Adipocyte (in vitro differentiated cells): ENCODE measurements at places on chromosomes 11 and 22.
A peak's percentile ranks its signal among the peaks of the same experiment; 100 is the strongest.

DNA sequence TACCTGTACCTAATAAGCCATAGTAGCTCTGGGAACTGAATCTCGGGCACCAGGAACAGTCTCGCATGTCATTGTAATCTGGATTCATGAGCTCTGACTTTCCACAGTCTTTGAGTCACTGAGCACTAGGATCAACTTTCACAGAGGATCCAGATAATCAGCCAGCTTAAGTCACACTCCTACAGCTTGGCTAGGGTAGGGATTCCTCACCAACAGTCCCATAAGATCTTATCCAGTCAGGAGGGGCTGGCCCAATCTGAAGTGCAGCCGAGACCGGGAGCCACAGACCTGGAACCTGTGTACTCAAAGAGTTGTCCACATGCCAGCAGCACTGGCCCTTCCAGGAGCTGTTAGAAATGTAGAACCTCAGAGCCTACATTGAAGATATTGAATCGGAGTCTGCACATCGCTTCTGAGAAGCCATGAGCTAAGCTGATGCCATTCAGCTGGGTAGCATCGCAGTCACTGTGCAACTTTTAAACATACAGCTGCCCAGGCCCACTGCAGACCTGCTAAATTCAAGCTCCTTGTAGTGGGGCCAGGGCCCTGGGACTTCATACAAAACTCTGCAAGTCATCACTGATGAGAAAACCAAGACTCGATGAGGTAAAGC is 538.8 kb upstream of the B3GAT1 start:
- peak; percentile 63 for DNase-seq

- no peak for DNase-seq
These were observed 189.4 kb upstream of the NCAM1 start for GRCh38 chr11:112771851-112772250.

GRCh38 chr11:68107689-68108088 is 13.5 kb downstream of the CHKA start:
- DNase-seq, result no peak

DNA sequence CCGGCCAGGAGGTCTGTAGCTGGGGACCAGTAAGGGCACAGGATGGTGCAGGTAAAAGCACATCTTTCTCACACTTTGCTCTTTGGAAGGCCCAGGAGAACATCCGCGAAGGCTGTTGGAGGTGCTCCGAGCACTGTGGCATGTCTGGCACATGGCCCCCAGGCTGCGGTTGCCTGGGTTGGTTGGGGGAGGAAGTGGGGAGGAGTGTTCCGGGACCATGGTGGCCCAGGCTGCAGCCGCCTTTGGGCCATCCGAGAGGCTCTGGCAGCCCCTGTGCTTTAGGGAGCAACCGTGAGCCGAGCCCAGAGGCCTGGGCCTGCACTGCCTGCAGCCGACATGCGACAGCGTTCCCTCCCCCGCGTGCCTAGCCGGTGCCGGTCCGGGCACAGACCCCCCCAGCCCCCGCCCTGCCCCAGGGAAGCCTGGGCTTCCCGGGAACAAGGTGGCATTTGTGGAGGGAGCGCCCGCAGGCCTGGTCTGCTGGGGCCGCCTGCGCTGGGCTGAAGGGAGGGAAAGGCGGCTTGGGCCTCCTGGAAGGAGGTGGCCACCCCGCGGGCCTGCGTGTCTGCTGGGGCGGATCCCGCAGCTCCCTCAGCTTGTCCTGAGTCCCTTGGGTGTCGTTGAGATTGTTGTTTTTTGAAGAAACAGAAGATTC is 57.9 kb downstream of the GRAMD4 start:
- DNase-seq, result no peak

GRCh38 chr11:47489395-47489755 is 40.4 kb upstream of the RAPSN start:
- DNase-seq, result peak; percentile 46

- no peak for DNase-seq
These were observed 7.4 kb upstream of the ANO1 start for GRCh38 chr11:70070706-70071105.

GRCh38 chr11:109680127-109680526 is 258.1 kb downstream of the C11orf87 start:
- no peak for DNase-seq

DNA sequence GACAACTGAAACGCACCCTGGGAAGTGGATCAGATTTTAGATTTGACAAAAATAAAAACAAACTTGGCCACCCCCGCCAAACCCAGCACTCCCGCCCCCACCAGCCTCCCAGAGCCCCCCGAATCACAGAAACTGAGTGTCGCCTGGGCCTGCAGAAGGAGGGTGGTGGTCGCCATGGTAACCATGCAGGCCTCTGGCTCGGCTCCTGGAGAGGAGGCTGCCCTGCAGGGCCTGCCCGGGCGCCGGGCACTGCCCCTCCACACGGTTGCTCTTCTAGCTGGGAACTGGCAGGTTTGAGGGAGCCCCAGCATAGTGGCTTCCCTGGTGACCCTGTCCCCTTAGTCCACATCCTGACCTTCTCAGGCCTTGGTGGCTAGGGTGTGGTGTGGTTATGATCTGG is 19.3 kb downstream of the CACNA1I start:
- DNase-seq, result no peak

GRCh38 chr11:58024601-58025091 is 965 bp downstream of the OR9Q1 start:
- no peak for DNase-seq

DNA sequence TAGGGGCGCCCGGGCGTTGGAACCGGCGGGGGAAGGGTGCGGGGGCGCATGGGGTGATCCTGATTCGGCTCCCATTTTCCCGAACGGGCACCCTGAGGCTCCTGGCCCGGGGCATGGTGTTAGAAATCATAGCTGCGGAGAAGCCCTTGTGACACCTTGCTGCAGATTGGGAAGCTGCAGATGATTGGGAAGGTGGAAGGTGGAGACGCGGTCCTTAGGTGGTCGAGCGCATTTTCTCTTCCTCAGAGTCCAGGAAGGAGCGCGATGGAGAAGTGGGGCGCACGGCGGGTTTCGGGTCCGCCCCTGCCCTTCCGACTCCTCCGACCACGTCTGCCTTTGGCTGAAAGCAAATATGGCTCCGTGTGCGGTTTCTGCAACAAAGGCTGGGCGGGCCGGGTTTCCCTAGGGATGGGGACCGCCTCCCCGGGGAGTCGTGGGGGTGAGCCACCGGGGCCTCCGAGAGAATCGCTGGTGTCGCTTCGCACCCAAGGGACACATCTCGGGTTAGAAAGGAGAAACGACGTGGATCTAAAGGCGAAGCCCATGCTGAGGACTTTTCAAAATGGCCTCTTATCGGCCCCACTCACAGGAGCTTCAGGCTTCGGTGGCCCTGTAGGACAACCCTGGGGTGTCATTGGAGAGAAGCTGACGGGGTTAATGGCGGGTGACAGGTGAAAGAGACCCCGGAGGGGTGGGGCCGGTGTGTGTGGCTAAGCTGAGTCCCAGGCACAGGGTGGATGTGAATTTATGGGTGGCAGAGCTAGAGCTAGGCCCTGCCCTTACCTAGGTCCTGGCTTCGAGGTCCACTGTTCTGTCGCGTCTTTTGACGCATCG is 707 bp upstream of the FTH1 start:
- DNase-seq, result peak; percentile 41

DNA sequence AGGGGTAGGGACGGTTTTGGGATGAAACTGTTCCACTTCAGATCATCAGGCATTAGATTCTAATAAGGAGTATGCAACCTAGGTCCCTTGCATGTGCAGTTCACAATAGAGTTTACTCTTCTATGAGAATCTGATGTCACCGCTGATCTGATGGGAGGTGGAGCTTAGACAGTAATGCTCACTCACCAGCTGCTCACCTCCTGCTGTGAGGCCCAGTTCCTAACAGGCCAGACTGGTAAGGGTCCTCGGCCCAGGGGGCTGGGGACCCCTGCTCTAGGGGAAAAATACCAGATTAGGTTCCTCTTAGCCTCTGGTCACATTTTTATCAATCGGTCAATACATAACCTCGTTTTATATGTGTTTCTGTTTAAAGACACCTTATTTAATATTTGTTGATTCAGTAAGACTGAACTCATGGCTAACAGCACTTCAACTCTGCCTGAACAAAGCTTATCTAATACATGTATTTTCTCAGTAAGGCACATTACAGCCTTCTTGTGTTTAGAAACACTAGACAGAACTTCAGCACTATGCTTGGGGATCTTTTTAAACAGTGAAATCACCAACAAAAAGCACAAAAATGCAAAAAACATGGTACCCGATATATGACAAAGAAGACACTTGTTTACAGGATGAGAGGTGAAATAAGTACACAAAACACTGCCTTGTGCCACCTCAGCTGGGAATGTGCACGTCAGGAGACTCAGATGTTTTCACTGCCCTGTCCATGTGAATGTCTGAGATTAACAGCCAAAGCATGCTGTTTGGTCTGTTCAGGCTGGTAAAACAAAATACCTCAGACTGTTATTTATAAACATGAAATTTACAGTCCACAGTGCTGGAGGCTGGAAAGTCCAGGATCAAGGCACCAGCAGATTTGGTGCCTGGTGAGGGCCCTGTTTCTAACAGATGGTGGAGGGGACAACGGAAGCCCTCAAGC is 107.5 kb downstream of the USP35 start:
- no peak for DNase-seq

DNA sequence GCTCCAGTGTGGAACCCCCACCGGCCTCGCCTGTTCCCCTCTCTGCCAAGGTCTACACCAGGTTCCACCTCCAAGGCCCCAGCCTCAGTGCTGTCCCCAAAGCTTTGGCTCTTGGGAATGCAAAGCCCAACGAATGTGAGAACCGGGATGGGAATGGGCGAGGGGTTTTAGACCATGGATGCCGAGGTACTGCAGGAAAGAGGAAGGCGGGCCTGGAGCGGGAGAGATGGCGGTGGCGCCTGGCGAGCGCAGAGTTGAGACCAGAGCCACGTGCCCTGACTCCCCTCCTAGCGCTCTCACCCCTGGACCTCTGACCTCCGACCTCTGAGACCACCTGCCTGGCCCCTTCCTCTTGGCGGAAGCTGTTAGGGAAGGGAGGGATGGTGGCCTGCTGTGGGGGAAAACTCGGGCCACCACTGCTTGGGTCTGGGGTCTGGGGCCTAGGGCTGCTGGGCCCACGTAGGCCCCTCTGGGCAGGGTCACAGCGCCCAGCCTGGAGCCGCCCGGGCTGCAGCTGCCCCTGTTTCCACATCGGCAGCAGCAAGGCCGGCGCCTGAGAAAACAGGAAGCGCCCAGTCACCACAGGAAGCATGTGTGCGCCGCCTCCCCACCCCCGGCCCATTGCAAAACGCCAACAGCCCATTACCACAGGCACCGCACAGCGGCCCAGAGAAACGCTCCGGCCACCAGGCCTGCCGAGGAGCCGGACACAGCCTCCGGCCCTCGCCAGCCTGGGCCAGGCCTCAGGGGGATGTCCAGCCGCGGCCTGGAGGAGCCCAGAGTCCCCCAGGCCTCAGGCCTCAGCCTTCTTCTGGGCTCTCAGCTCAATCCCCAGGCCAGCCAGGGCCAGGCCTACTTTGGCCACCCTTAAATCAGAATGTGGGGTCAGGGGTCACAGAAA is 13.8 kb upstream of the SLC39A13 start:
- DNase-seq, result no peak

GRCh38 chr11:2945757-2946287 is 16.6 kb upstream of the PHLDA2 start:
- DNase-seq, result no peak

- DNase-seq, result peak; percentile 40
These were observed 34.0 kb upstream of the MMP13 start for GRCh38 chr11:102989379-102990047.

GRCh38 chr11:61752117-61752924 is at the start of gene MYRF:
Gene MYRF, plus strand, starts transcription at chr11:61752636. Its CDS starts 109 bp downstream, at chr11:61752745.
- peak; percentile 85 for DNase-seq

GRCh38 chr11:62487738-62488551 is 58.7 kb downstream of the AHNAK start:
- no peak for DNase-seq

DNA sequence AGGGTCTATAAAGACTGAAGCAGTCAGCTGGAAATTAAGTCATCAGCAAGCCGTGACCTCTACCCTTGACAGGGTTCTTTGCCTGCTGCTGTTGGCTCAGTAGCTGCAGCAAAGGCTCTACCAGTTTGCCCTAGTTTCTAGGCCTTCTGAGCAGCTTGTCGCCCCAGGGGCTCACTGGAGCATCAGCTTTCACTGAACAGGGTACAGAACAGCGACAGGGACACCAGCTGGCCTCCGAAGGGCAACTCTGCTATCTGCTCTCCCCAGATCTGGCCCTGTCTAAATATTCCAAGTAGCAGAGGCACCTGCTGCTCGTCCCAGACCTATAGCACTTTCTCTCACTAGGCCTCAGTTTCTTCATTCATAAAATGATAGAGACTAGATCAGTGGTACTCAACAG is 42.4 kb downstream of the SMCO4 start:
- no peak for DNase-seq

GRCh38 chr11:29755474-29755873 is 261.4 kb downstream of the KCNA4 start:
- DNase-seq, result no peak

- no peak for DNase-seq
These were observed at the start of gene SCT for GRCh38 chr11:626475-627307. Gene SCT, minus strand, starts transcription at chr11:627181. Its CDS starts 38 bp downstream, at chr11:627143.

GRCh38 chr11:126359431-126360048 is 4.1 kb downstream of the ST3GAL4 start:
- DNase-seq, result peak; percentile 85

DNA sequence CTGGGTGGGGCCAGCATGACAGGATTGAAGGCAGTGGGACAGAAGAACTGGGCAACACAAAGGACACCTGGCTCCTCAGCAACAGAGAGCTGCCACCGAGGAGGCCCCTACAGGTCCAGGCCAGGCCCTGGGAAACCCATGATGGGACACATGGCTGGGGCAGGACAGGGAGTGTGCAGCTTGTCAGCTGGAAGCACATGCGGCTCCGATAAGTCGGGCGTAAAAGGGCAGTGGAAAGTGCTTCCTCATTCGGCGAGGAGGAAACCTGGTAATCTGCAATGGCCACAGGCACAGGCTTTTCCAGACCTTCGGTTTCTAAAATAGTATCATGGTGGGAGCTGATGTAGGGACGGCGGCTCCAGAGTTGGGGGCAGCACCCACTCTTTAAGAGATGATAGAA is 16.5 kb downstream of the GNAZ start:
- no peak for DNase-seq

GRCh38 chr22:27971926-27972325 is 52.9 kb upstream of the PITPNB start:
- DNase-seq, result no peak
